ENCODE measurements at places on chromosomes 1 and 21. TPM values are rescaled to one million over a fixed set of nuclear protein-coding genes. Genes with fewer than 3 reads are reported as not detected.

DNA sequence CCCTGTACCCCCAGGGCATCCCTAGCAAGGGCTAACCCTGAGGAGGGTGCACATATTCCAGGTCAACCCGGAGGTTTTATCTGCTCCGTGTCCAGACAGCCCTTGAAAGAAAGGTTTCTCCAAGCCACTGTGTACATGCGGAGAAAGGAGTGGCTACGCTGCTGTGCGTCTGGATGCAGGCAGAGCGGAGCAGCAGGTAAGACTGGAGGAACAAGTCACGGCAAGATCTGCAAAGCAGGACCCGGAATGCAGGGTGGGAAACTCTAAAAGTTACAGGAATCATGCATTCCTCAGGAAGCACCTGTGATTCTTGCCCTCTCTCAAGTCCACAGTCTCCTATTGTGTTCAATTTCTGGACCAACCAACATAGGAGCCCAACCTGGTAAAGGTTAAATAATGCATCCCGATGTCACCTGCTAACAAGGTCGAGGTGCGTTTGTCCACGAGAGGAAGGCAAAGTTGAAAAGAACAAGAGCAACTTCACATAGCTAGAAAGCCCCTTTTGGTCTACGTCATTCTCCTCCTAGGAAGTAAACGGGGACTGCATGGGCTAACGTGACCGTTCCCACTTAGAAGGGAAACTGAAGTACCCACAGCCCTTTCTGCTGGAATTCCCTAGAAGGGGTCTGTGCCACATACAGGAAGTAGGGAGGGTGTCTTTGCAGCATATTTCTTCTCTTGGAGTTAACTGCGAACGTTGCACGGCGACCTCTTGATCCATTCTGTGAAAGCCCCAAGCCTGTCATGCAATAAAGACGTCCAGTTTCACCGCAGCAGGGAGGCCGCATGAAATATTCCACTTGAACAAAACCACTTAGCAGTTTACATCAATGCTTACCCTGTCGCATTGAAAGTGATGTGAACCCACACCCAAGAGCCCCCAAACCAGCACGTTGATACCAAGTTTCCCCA is 5.8 kb downstream of the TIAM1 start:
- DNase-seq: no peak

DNA sequence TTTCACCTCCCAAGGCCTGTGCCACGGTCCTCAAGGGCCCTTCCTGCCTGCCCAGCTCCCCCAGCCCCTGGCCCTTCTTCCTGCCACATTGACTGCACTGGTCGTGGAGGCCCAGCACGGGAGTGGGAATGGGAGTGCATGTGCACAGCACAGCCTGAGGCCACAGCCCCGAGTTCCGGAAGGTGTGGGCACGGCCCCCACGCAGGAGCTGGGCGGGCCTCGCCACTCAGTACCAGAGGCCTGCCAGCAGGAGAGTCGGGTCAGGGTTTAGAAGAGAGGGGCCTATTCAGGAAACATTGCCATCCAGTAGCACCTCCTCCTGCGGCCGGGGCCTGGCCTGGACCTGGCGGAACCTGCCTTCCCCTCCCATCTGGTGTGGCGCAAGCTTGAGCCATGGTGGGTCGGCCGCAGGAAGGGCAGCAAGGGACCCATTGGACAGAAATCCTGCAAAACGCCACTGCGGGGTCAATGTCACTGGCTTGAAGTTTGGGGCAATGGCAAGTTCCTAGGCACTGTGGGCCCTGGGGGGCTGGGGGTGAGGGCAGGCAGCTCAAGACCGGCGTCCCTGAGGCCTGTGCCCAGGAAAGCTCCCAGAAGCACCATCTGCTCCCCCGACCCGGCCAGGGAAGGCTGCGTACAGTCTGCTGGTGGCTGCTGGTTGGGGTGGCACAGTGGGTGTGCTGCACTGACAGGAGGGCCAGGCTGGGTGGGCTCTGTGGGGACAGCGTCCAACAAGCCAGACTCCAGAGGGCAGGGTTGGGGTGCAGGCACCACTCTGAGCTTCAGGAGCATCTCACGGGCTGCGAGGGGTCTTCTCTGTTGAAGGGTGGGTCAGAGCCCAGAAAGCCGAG is 1.8 kb upstream of the TMEM52 start:
- no peak for DNase-seq

GRCh38 chr1:19000065-19000464 is 43.6 kb upstream of the IFFO2 start:
- DNase-seq: no peak

DNA sequence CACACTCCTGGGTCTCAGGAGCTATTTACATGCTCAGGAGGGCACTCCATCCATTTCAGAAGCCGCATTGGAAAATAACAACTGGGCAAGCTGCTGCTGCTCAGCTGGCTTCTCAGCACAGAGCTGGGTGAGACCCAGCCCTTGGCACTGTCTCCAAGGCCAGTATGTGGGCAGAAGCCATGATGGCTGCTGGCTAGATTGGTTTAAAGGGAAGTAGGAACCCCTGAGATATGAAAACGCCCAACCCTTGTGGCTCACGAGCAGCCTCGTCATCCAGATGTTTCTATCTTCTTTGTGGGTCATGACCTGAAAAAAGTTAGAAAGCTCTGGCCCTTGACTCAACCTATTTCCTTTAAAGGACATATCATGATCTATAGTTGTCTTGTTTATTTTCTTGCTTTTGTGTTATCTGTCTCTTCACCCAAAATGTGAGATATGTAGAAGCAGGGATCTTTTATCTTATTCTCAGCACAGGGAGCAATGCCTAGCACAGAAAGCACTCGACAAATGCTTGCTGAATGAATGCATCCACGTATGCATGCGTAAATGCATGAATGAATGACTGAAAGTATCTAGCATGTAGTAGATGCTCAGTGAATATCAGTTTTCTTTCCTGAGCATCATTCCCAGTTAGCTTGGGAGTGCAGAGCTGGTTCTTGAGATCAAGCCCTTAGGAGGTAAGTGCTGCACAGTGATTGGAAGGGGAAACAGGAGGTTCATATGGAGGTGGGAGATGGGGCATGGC is 11.6 kb downstream of the MYBPH start:
- DNase-seq: no peak

Gene DCST1
- total RNA-seq: not detected
